ENCODE measurements at places on chromosomes 5 and 9.

GRCh38 chr9:135724186-135724787, 22.3 kb downstream of the KCNT1 start:
- DNase-seq = no peak

DNA sequence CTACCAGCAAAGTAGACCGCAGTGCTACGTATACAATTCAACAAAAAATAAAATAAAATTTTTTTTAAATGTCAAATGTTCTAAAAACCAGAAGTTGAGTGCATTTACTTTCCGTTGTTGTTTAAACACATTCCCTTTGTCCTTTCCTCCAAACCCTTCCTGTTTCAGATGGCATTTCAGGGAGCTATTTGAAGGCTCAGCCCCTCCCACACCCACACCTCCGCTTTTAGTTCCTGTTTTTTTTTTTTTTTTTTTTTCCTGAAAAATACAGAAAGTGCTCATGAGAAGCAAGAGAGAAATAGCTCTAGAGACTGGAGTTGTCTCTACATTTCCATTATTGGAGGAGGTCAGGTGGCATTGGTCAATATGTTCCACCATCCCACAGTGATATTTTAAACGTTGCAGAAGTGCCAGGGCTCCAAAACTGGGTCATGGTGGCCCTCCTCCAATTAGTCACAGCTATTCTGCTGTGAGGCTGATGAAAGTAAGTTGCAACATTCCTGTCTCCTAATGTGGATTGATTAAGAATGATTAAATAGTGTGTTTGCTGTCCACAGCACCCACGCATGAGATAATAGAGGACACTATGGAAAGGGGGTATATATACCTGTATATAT, 106.9 kb downstream of the GABRG2 start:
- DNase-seq = no peak

- DNase-seq = no peak
Measured at GRCh38 chr9:89036383-89036782, 45.1 kb downstream of the S1PR3 start.

DNA sequence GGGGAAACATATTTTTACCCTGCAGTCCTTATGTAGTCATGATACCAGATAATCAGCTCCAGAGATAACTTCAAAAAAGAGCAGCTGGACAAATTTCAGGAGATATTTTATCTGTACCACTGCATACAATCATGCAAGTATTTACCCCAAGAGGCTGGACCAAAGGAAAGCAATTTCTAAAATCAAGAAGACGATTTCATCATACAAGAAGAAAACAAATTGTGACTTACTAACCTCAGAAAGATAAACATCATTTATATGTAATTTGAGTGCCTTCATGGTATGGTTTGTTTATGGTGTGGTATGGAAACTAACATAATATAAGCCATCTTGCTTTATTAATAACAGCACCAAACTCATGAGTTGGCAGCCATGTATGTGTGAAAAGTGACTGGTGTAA, 603.6 kb downstream of the PSAT1 start:
- no peak for DNase-seq

DNA sequence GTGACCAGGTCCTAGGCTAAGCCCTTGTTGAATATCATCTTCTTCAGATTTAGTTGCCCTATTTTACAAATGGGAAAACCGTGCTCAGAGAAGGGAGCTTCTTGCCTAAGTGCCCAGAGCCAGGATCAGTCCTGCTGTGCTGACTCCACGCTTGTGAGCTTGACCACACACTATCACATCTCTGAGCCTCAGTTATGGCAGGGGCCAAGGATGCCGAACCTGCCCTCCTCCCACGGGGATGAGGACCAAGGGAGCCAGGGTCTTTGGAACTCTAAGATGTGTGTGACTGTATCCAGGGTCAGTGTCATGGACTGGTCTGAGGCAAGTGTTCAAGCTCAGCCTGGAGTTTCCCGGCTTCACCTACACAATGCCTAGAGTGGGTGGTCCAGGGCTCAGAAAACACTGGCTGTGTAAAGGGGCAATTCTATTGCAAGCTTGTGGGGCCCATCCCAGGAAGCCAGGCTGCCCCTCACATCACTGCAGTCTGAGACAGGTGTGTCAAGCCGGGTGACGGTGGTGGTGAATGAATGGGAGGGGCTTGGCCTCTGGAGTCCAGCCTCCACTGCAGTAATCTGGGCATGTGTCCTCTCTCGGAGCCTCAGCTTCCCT, 235.7 kb downstream of the PBX3 start:
- no peak for DNase-seq

- no peak for DNase-seq
Measured at GRCh38 chr9:79661279-79661678, 89.5 kb downstream of the TLE4 start.

GRCh38 chr5:17893026-17893635, 258.9 kb downstream of the TAF11L14 start:
- DNase-seq = no peak
